ENCODE measurements at places on chromosomes 1 and 21.

DNA sequence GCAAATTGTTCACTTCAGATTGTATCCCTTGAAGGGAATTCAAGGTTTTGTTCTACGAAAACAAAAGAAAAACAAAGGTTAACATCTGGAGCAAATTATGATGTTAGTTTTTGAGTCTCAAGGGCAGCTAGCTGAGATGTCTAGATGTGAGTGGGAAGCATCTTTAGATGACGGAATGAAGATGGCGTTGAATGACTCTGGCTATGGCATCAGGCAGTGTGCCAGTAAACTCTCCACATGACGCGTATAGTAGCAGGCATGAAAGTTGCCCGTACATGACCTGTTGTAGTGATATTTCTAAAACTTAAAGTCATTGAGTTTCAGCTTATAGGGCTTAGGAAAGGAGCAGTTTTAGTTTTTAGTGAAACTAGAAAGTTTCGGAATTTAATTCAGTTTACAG, 12.3 kb upstream of the SDC3 start:
- DNase-seq, result no peak

DNA sequence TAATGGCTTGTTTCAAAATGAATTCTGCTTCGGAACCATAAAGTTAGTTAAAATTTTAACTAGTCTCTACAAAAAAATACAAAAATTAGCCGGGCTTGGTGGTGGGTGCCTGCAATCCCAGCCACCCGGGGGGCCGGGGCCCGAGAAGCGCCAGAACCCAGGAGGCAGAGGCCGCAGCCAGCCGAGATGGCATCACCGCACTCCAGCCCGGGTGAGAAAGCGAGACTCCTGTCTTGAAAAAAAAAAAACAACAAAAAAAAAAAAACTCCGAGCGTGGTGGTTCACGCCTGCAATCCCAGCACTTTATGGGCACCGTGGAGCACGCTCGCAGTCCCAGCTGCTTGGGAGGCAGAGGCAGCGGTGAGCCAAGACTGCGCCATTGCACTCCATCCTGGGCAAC, 781.4 kb downstream of the BRINP3 start:
- no peak for DNase-seq

GRCh38 chr1:10085076-10085475, 52.3 kb downstream of the UBE4B start:
- DNase-seq, result no peak

DNA sequence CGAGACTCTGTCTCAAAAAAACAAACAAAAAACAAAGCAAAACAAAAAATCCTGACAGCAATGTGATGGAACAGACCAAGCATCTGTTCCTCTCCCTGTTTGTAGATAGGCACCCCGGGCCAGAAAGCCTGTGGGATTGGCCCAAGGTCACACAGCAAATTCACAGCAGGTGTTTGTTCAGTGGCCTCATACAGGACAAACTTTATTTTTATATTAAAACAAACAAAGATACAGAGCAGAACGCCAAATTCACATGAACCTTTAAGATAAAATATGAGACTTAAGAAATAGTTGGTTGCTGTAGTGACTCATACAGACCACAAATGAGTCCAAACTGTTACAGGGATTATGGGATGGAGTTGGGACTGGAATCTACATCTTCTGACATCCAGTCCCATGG, 2.3 kb upstream of the CELA2A start:
- DNase-seq, result no peak

- DNase-seq, result no peak
Measured at GRCh38 chr21:44819283-44820243, 1.7 kb upstream of the SUMO3 start.

GRCh38 chr1:84991097-84991920, 5.6 kb downstream of the MCOLN2 start:
- DNase-seq, result no peak

GRCh38 chr21:38474124-38474523, 24.2 kb downstream of the ERG start:
- DNase-seq, result no peak

GRCh38 chr1:184972315-184973055, 1.8 kb downstream of the NIBAN1 start:
- no peak for DNase-seq

GRCh38 chr1:85822696-85823095, 114.5 kb upstream of the ZNHIT6 start:
- no peak for DNase-seq

GRCh38 chr1:34268311-34268954, 91.7 kb downstream of the C1orf94 start:
- DNase-seq, result no peak

GRCh38 chr1:72724951-72725861, 442.9 kb upstream of the NEGR1 start:
- no peak for DNase-seq

GRCh38 chr21:45543371-45543709, 1.1 kb upstream of the SLC19A1 start:
- no peak for DNase-seq

- no peak for DNase-seq
Measured at GRCh38 chr1:239593527-239593926, 207.2 kb downstream of the CHRM3 start.

GRCh38 chr1:94759188-94759587, 61.0 kb upstream of the SLC44A3 start:
- DNase-seq, result no peak

- DNase-seq, result no peak
Measured at GRCh38 chr1:154453161-154453560, 48.0 kb downstream of the IL6R start.

GRCh38 chr1:107047602-107048001, 8.9 kb upstream of the PRMT6 start:
- no peak for DNase-seq

GRCh38 chr1:23099171-23099536, 69.5 kb downstream of the LUZP1 start:
- DNase-seq, result no peak

- DNase-seq, result no peak
Measured at GRCh38 chr1:219521325-219521724, 91.6 kb downstream of the ZC3H11B start.

- no peak for DNase-seq
Measured at GRCh38 chr1:36106269-36106668, 17.6 kb downstream of the ADPRS start.

DNA sequence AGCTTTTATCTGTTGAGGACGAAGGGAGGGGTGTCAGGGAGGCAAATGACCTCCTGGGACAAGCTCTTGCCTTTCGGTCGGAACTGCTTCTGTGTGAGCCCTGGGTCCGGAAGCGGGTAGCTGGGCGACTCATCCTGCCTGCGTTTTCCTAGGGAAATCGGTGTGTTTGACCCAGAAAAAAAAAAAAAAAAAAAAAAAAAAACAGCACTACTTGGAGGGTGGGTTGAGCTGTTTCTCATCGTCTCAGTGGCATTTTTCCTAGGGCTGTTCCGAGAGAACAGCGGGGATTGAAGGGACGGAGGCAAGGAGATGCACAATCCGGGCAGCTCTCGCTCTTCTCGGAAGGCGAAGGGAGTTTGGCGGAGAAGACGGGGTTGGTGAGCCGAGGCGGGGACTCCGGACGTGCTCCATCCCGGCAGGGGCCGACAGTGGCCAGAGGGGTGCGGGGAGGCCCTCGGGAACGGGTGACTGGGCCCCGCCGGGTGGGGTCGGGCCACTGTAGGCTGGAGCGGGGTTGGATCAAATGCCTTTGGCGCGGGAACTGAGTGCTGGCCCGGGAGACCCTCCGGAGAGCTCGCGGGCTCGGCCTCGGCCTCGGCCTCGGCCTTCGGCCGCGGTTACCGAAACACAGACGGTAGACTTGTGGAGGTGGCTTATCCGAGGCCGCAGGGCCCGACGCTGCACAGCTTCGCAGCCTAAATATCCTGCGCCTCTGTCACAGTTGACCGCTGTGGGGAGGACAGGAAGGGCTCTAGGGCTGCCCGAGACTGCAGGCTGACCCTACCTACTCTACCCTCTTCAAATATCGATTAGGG, 2.4 kb upstream of the BARHL2 start:
- DNase-seq, result no peak

GRCh38 chr1:11955221-11955620, 20.7 kb downstream of the PLOD1 start:
- no peak for DNase-seq

All from Jurkat, Clone E6-1 (cell line).